ENCODE measurements at places on chromosomes 3 and 15. TPM values are rescaled to one million over a fixed set of nuclear protein-coding genes. Genes with fewer than 3 reads are reported as not detected.

The NANOGP8 gene
- total RNA-seq, result not detected

The MKRN3 gene
- total RNA-seq, result not detected

The TSEN2 gene
- 33.9 TPM for total RNA-seq

The GSK3B gene
- 9.9 TPM for total RNA-seq

The ARPP21 gene
- not detected for total RNA-seq

The GNAT1 gene
- not detected for total RNA-seq

The TMEM207 gene
- total RNA-seq, result not detected

The C2CD4A gene
- total RNA-seq, result 3.0 TPM

The THPO gene
- not detected for total RNA-seq

The GOLGA8J gene
- total RNA-seq, result not detected

The GABRG3 gene
- not detected for total RNA-seq

The CLPX gene
- total RNA-seq, result 85.9 TPM

The EXOG gene
- not detected for total RNA-seq

The TNIK gene
- 40.2 TPM for total RNA-seq

The COL6A5 gene
- not detected for total RNA-seq

The CACNA2D2 gene
- 45.8 TPM for total RNA-seq

The ZDHHC19 gene
- total RNA-seq, result not detected

The GRK7 gene
- total RNA-seq, result 0.29 TPM

The CADM2 gene
- total RNA-seq, result not detected
